Renal cortical epithelial cell (primary cell): ENCODE measurements at places on chromosomes 6 and 20. TPM values are rescaled to one million over a fixed set of nuclear protein-coding genes. Genes with fewer than 3 reads are reported as not detected.

Gene HCRTR2
- not detected in 2 replicates for total RNA-seq

Gene FAM83B
- 13.5 and 17.2 TPM in 2 replicates for total RNA-seq

Gene NKX2-4
- not detected in 2 replicates for total RNA-seq

Gene SLC35F1
- total RNA-seq = 0.05 and 0.17 TPM in 2 replicates
